ENCODE measurements at places on chromosomes 16 and 17. TPM values are rescaled to one million over a fixed set of nuclear protein-coding genes. Genes with fewer than 3 reads are reported as not detected.

GRCh38 chr16:6297666-6298410 is 1034.8 kb upstream of the RBFOX1 start:
- no peaks in the 10 kb centered on the region for H3K4me1 ChIP-seq
- H3K27ac ChIP-seq: no peak overlapping the region
- H3K27me3 ChIP-seq: no peaks in the 10 kb centered on the region
- H3K4me3 ChIP-seq: no peak overlapping the region
- H3K36me3 ChIP-seq: no peaks in the 10 kb centered on the region

Gene WNT3
- 2.4 TPM for total RNA-seq

DNA sequence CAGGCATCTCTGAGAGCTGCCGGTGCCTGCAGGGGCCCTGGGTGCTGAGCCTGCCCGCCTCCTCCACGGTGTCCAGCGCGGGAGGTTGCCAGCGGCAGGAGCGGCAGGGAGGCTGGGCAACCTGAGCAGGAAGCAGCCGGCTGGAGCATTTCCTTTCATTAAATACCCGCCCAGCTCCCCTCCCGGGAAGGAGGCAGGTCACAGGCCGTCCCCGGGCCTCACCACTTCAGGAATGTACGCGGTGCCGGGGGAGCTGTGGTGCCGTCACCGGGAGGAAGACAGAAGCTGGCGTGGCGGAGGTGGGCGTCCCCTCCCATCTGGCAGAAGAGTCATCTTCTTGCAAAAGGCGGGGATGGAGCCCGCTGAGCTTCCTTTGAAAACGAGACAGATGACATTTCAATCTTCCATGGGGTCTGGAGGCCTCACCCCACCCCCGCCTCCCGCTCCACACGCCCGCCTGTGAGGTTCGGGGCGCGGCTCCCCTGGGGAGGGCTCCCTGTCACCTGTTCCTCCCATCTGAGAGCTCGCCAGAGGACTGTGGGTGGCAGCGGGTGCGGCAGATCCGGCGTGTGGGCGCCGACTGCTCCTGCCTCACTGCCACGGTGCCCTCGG is 16.0 kb downstream of the SOX8 start:
- no peak overlapping the region for H3K27ac ChIP-seq
- H3K27me3 ChIP-seq: peaks cover 44% of the 10 kb centered on the region
- H3K4me1 ChIP-seq: peaks cover 8% of the 10 kb centered on the region
- DNase-seq: peak; percentile 16
- no peak overlapping the region for H3K4me3 ChIP-seq
- no peaks in the 10 kb centered on the region for H3K36me3 ChIP-seq

Gene SARM1
- 12.8 TPM for total RNA-seq

DNA sequence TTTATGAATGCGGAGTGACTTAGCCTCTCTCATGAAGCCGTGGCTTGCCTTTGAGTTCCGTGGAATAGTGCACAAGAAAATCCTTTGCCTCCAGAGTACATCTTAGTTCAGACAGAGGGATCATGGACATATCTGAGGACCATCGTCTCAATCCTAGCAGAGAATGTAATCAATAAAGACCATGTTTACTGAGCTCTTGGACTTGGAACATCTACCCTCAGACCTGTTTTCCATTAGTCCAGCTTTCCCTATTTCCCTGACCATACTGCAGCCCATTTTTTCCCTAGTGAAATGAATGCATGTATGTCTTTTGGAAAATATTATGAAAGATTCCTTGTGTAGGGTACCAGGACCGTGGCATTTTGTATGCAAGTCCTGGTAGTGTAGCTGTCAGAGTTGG is 90.2 kb downstream of the PLCG2 start:
- no peak for DNase-seq
- H3K27ac ChIP-seq: no peak overlapping the region
- H3K27me3 ChIP-seq: peaks cover 10% of the 10 kb centered on the region
- H3K36me3 ChIP-seq: no peaks in the 10 kb centered on the region

Gene DYNLRB2
- total RNA-seq: not detected

GRCh38 chr16:60905811-60906210 is 1130.4 kb downstream of the CDH8 start:
- peak; percentile 82 for DNase-seq
- H3K27ac ChIP-seq: no peak overlapping the region
- H3K4me3 ChIP-seq: no peak overlapping the region
- H3K36me3 ChIP-seq: no peaks in the 10 kb centered on the region
- H3K4me1 ChIP-seq: no peaks in the 10 kb centered on the region
